ENCODE measurements at places on chromosomes 7 and 10. TPM values are rescaled to one million over a fixed set of nuclear protein-coding genes. Genes with fewer than 3 reads are reported as not detected.

The TPK1 gene
- total RNA-seq, result 8.0 TPM

The SOSTDC1 gene
- total RNA-seq, result 2.4 TPM

The PCDH15 gene
- total RNA-seq, result 36.2 TPM

The ARL4A gene
- total RNA-seq, result 51.3 TPM

The SYT15 gene
- total RNA-seq, result 1.8 TPM

The CDHR1 gene
- 9.3 TPM for total RNA-seq

The MYO1G gene
- total RNA-seq, result 0.54 TPM

The LRRC72 gene
- total RNA-seq, result not detected

DNA sequence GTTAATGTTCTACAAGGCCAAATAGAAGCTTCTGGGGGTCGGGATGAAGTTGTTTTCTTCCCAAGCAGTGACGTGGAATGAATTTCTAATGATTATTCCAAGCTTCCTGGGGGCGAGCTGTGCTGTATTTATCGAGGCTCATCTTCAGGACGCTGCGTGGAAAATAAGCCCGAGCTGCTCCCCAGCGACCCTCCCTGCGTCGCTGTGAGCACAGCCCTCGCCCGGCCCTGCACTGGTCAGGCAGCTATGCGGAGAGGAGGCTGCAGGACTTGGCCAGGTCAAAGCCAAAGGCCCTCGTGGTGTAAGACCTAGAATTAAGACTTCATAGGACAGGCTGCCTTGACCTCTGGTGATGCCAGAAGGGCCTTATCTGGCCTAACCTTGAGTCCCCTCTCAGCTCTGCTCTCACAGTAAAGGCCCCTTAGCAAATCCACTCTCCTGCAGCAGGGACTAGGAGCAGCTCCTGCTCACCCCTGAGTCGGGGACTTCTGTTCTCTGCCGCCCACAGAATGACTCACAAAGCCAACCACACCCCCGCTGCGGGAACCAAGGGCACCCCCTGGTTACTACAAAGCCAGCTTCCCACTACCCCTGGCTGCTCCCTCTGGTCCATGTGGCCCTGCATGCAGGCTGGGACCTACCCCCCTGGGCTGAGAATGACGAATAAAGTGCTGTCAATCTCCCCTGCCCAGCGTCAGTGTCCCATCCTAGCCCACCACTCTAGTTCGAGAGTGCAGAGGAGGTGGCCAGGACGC is 501.6 kb downstream of the TCERG1L start:
- no peak for DNase-seq

DNA sequence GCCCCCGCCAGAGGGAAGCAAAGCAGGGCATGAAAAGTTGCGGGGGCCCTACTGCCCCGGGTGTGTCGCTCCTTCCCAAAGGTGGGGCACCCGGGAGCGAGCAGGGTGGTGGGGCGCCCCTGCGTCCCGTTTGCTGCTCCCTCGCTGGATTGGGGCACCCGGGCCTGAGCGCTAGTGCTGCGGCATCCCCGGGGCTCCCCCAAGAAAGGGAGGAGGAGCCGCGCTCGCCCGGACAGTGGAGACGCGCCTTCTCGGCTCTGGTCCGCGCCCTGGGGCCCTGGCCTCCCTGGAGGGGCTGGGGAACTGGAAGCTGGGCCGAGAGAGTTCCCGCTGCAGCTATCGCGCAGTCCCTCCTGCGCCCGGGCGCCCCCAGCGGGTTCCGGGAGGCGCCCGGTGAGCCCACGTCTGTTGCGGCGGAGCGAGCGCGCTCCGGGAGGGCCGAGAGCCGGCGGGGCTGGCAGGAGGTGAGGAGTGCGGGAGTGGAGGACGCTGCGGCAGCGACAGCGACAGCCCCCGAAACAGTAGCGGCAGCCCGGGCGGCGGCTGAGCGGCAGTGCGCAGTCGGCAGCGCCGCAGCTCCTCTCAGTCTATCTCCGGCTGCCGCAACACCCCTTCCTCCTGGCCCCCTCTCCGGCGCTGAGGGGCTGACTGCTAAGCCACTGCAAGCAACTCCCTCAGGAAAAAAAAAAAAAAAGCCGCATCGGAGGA is 504 bp upstream of the BMPER start:
- peak; percentile 51 for DNase-seq

- no peak for DNase-seq
These were observed 28.4 kb upstream of the SEMA3E start for GRCh38 chr7:83677180-83677866.

- DNase-seq, result no peak
These were observed 70.8 kb downstream of the CHN2 start for GRCh38 chr7:29265208-29265923.

DNA sequence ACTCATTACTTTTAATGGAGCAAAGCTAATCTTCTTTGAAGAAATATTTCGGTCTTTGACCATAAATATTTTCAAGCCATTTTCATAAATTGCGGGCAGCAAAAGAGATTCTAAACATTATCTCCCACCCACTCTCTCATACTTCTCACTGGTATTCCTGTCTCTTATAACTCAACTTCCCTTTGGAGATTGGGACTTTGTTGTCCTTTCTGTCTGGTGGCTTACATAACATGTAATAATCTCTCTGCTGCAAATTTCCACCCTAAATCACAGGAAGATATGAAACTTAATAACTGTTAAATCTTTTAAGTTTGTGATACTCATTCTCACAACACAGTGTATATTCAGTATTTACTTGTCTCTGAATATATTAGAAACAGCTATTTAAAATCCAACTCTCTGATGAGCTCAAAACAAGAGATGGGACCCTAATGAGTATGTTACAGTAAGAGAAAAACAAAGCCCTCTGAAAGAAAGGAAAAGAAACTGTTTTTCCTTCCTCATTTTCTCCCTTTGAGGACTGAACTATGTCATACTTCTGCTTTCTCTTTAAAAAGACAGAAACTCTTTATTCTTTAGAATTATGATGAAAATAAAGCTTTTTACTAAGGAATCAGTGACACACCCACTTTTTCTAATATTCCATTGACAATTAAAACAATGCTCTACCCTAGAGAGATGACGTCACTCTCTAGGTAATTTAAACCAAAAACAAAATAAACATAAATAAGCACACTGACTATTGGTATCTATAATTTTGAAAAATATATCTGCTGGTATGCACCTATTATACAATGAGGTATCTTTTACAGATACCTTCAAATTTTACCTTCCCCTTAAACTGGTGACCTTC is 14.7 kb downstream of the CALCR start:
- DNase-seq, result no peak

DNA sequence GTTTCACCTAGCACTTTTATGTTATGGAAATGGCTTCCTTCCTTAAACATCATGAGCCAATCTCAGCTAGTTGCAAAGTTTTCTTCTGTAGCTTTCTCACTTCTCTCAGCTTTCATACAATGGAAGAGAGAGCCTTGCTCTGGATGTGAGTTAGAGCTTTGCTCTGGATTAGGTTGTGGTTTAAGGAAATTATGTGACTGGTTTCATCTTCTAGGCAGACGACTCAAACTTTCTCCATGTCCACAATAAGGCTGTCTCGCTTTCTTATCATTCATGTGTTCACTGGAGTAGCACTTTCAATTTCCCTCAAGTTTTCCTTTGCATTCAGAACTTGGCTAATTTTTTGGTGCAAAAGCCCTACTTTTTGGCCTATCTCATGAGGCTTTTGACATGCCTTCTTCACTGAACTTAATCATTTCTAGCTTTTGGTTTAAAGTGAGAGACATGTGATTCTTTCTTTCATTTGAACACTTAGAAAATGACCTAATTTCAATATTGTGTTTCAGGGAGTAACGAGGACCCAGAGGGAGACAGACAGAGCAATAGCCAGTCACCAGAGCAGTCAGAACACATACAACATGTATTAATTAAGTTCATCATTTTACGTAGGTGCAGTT is 49.8 kb downstream of the CNOT4 start:
- no peak for DNase-seq

DNA sequence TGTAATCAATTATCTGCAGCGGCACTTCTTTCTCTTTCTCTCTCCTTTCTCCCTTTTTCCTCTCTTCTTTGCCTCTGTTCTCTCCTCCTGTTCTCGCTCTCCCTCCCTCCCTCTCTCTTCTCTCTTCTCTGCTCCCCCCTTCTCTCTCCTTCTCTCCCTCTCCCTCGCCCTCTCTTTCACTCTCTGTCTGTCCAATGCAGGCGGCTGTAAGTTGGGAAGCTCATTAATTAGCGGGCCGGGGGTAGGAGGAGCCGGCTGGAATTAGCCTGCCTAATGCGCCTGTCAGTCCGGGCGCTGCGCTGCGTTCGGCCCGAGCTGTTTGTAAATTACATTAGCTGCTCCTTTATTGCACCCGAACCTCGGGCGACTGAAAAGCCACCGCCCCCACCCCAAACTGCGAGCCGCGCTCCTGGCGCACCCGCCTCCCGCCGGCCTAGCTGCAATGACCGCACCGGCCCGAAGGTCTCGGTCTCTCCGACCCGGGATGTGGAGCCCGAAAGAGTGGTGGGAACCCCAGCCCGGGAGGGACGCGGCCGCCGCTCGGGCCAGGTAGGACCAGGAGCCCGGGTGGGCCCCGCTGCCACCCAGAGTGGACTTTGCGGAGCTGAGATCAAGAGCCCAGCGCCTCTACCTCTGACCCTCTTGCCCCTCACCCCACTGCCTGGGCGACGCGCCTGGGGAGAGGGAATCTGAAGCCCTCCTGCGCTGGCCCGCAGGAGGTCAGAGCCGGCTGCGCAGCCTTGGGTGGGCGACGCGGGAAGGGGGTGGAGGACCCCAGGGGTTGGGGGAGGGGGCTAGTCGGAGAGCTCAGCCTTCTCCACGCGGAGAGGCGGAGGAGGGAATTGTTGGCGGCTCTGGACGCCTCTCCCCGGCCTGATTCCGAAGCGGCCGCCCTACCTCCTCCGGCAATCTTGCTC is at the start of gene LBX1:
Gene LBX1 (minus strand): TSS at position 198 of the 917 bp plus-strand sequence. CDS start 648 bp downstream, outside the sequence.
- DNase-seq, result no peak

DNA sequence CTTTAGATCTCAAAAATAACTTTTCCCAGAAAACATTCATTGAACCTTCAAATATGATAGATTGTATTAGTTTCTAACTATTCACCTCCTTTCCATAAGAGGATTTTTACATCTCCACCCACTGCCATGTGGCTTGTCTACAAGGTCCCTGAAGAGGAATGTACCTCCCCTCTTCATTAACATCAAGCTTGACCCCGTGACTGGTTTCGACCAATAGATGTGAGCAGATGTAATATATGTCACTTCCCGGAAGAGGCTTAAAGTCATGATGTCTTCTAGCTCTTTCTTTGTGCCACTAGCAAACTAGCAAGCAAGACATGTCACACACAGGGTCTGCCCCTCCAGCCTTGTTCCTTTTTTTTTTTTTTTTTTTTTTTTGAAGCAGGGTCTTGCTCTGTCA is 6.9 kb downstream of the BAZ1B start:
- DNase-seq, result no peak

DNA sequence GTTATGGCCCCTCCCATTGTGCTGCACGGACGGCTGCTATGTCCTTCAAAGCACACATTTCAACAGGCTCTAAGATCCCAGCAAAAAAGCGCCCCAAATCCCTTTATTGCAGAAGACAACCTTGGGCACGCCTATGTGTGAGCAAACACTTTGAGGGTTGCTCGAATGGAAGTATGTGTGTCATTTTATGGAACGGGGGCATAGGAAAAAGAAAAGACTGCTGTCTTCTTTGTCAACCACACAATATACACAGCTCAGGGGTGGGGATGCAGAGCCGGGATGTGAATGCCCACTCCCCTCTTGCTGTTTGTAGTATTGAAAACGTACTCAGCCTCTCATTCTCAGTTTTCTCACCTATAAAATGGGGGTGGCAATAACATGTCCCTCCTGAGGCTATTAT is 32.0 kb downstream of the C10orf53 start:
- no peak for DNase-seq

DNA sequence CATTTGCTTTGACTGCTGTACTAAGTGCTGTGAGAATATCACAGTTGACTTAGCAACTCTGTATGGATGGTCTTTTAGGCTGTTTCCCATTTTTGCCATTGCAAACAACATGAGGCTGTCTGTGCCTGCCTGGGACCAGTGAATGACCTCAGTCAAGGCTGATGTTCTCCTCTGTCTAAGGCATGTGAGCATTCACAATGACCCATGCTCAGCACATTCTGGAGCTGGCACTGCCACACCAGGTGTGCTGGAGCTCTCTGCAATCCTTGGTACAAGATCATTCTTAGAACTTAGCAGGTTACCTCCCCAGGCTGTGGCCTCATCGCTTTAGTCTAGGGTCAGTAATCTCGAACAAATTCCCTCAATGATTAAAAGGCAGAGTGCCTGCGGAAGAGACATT is 61.9 kb downstream of the SH3PXD2A start:
- DNase-seq, result no peak

DNA sequence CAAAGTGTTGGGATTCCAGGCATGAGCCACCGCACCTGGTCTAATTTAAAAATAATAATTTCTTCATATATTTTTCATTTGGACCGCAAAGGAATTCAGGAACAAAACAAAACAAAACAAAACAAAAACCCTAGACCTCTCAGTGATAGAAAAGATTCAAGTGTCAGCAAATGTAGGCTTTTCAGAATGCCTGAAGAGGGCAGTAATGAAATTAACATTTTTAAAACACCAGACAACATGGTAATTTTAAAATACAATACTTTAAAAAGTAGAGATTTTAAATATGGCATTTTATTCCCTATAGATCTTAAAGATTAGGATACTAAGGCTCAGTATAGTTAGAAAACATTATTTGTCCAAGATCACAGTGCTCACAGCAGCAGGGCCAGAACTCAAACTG is 36.6 kb downstream of the DNMBP start:
- DNase-seq, result no peak

DNA sequence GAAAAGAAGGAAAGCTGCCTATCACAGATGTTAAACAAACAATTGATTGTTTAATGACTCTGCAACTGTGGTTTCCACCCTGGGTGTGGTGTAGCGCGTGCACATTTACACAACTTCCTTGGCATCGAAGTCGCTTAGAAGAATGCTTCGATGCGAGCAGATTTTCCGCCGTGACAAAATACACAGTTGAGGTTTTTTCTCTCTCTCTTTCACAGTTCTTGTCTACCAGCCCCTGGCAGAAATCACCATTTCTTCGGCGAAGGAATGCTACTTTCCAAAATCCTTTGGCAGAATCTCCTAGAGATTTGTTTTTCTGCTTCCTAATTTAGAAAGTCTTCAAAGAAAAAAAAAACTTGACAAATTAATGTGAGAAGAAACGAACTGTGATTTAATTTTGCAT is 70.7 kb upstream of the C1QL3 start:
- no peak for DNase-seq

DNA sequence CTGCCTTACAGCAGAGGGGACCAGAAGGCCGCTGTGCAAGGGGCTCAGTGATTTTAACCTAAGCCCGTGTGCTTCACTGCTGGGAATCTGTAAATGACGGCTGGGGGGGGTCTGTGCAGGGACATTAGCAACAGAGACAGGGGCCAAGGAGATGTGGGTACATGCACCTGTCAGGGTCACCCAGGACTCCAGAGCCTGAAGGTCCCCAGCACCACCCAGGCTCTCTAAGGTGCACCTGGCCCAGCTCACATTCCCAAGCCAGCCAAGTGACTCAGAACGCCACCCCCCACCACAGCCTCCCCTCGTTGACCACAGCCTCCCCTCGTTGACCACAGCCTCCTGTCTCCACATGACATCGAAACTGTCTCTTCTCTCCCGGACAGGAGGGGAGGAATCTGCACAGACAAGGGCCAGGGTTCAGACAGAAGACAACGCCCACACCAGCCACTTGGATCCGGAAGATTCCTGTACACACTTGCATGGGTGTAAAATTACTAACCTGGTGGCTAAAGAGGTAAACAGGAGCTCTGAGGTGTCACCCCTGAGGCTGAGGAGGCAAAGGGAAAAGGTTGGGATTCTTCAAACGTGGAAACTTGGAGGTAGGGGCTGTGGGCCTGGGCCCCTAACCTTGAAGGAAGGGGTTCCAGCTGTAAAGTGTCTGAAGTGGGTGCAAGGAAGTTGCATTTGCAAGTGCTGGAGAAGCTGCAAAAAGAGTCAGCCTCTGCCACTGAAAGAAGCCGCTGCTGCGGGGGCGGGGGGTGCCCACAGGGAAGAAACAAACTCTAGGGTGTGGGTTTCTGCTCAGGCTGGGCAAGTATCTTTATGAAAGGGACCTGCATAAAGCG is 27.0 kb downstream of the CALML3 start:
- no peak for DNase-seq

All from cerebellum (tissue), 4 donors.